Brain (organoid and tissue), 16 donors: ENCODE measurements at places on chromosomes 12 and 14. TPM values are rescaled to one million over a fixed set of nuclear protein-coding genes. Genes with fewer than 3 reads are reported as not detected.

The CLEC1B gene
- not detected for polyA plus RNA-seq

The PLA2G1B gene
- not detected for polyA plus RNA-seq

The ACAD10 gene
- 15.8 TPM for polyA plus RNA-seq

The FANCM gene
- polyA plus RNA-seq: 1.6 TPM

The USP44 gene
- 0.20 TPM for polyA plus RNA-seq

The B3GNT4 gene
- polyA plus RNA-seq: 1.3 TPM

- no peak for DNase-seq
Observed at GRCh38 chr14:73241481-73242165, 4.3 kb downstream of the PAPLN start.

DNA sequence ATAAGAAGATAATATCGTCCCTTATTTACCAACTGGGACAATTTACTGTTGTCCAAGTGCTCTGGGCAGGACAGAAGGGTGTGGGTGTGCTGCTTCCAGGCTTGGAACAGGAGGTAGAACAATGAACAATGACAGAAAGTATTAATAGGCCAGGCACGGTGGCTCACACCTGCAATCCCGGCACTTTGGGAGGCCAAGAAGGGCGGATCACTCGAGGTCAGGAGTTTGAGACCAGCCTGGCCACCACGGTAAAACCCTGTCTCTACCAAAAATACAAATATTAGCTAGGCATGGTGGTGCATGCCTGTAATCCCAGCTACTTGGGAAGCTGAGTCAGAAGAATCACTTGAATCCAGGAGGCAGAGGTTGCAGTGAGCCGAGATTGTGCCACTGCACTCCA, 2.5 kb downstream of the IFI27 start:
- no peak for DNase-seq

DNA sequence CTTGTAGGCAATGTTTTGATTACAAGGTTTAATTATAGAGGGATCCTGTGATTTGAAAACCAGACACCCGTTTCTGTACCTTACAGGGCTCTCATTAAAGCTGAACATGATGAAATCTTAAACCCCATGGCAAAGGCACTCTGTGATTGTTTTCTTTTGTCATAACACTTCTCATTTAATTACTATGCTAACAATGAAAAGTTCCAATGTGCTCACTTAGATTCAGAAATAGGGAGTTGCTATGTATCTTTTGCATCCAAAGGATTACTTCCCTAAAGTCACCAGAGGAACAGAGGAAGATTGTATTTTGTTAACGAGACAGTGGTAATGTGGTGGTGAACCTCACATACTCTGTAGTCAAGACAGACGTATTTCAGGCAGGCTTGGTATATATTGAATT, 81.5 kb upstream of the MYF6 start:
- no peak for DNase-seq

- DNase-seq: peak; percentile 12
Observed at GRCh38 chr12:46770501-46771183, 55.2 kb downstream of the SLC38A4 start.

DNA sequence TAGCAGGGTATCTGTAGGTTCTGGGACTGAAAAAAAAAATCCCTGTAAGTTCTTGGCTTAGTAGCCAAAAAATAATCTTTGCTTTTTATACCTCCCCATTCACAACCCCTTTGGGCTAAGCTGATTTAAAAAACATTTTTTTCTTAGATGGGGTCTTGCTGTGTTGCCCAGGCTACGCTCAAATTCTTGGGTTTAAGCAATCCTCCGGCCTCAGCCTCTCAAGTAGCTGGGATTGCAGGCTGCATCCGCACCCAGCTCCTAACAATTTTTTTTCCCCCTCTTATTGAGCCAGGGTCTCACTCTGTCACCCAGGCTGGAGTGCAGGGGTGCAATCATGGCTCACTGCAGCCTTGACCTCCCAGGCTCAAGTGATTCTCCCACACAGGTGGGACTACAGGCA, 9.1 kb upstream of the ISM2 start:
- no peak for DNase-seq

DNA sequence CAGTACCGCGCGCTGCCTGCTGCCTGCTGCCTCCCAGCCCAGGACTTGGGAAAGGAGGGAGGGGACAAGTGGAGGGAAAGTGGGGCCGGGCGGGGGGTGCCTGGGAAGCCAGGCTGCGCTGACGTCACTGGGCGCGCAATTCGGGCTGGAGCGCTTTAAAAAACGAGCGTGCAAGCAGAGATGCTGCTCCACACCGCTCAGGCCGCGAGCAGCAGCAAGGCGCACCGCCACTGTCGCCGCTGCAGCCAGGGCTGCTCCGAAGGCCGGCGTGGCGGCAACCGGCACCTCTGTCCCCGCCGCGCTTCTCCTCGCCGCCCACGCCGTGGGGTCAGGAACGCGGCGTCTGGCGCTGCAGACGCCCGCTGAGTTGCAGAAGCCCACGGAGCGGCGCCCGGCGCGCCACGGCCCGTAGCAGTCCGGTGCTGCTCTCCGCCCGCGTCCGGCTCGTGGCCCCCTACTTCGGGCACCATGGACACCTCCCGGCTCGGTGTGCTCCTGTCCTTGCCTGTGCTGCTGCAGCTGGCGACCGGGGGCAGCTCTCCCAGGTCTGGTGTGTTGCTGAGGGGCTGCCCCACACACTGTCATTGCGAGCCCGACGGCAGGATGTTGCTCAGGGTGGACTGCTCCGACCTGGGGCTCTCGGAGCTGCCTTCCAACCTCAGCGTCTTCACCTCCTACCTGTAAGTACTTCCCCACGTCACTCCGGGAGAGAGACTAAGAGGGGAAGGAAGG, at the start of gene LGR5:
Gene LGR5, plus strand, starts transcription at position 186 of the 732 bp plus-strand sequence. Its CDS starts 283 bp downstream, at position 469.
- DNase-seq: peak; percentile 90
